ENCODE measurements at places on chromosomes 6 and 20.

DNA sequence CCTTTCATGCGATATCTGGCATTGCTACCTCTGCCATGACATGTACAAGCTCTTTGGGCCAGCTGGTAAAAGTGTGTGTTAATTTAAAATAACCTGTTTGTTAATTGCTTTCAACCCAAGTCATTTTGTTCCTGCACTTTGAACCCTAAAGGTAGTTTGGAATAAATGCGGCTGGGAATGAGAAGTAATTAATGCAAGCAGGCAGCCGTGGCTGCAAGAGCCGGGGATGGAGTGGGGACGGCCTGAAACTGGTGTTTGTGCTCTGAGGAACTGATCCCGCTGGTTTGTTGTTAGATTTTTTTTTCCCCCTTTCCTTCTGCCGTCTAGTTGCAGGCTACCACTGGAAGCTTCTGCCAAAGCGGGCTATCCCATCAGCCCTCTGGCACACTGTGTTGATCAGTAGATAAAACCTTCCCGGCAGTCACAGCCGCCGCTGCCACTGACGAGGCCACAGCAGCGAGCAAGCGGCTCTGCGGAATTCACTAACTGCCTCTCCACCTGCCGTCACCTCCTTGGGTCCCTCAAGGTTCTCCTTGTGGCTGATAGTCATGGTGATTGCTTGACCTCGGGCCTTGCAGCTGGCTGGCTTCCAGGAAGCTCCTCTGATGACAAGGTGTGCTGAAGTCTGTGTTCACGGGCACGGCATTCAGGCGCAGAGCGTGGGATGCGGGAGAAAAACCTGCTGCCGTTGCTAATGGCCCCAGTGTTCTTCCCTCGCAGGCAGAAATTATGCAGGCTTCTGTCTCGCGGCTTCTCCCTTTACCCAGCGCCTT, 315.9 kb downstream of the TFAP2A start:
- peak; percentile 62 for DNase-seq

- no peak for DNase-seq
Observed at GRCh38 chr6:5328800-5329199, 67.5 kb downstream of the FARS2 start.

DNA sequence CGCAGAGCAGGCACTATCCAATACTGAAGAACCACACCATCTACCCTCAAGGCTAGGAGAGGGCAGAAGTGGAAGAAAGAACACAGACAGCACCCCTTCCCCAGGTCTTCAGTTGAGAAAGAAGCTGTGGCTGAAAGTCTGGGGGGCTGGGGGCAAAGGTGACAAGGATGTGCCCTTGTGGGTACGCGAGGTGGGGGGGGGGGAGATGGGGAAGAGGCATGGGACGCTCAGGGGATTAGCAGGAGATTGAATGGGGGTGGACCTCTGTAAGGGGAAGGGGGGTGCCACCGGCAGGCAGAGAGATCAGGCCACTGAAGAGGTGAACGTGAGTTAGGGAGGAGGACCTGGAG, 1.1 kb downstream of the B4GALT5 start:
- DNase-seq = no peak

DNA sequence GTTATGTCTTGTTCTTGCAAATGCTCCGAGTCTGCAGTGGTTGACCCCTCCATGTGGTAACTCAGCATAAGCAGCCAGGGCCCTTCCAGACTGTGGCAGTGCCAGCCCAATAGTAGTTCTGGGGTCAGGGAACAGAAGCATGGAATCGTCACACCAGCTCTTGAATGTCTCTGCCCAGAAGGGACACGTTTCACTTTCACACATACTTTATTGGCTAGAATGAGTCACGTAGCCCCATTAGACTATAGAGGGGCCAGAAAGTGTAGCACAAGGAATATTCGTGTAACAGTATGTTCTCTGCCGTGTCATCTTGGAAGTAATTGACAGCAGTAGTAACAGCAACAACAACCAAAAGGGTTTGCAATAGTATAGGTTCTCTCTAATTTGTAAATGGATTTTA, 254.7 kb downstream of the FARS2 start:
- no peak for DNase-seq

- DNase-seq = no peak
Observed at GRCh38 chr20:50256577-50256976, 65.9 kb downstream of the CEBPB start.

DNA sequence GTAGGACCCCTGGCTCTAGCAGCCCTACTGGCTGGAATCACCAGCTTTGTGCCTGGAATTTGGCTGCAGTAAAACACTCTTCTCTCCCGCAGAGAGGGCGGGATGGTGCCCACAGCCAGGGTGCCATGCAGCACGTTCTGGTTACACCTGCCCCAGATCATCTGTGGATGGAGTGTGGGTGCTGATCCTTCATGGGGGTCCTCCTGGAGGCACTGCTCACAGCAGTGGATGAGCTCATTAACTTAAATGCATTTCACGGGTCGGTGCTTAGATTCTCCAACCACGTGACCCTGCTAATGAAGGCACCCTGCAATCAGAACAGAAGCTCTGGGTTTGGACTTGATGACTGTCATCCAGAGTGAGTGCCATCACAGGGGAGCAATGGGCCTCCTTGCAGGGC, 138.6 kb upstream of the AFDN start:
- no peak for DNase-seq
